ENCODE measurements at places on chromosomes 2 and 18.

- no peak for DNase-seq
Observed at GRCh38 chr18:53886058-53886457, 338.4 kb downstream of the MBD2 start.

GRCh38 chr2:241615522-241616052, 21.4 kb downstream of the THAP4 start:
- no peak for DNase-seq

GRCh38 chr2:53422979-53423378, 344.6 kb upstream of the CHAC2 start:
- DNase-seq: no peak

DNA sequence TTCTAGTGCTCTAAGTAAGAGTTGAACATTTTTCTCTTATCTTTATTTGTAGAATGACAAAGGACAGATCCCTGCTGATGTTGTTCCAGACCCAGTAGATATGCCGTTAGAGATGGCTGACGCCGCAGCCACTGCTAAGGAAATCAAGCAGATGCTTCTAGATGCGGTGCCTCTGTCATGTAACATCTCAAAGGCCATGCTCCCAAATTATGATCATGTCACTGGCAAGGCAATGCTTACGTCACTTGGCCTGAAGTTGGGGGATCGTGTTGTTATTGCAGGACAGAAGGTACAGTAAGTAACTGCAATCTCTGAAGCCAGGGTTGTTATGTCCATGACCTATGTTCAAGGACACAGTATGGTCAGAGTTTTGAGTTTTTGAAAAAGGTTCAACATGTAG, 28.4 kb downstream of the CLIP4 start:
- DNase-seq: no peak

- DNase-seq: no peak
Observed at GRCh38 chr2:160226367-160226766, 26.3 kb upstream of the ITGB6 start.

GRCh38 chr2:72155151-72155550, 7.5 kb upstream of the CYP26B1 start:
- no peak for DNase-seq

DNA sequence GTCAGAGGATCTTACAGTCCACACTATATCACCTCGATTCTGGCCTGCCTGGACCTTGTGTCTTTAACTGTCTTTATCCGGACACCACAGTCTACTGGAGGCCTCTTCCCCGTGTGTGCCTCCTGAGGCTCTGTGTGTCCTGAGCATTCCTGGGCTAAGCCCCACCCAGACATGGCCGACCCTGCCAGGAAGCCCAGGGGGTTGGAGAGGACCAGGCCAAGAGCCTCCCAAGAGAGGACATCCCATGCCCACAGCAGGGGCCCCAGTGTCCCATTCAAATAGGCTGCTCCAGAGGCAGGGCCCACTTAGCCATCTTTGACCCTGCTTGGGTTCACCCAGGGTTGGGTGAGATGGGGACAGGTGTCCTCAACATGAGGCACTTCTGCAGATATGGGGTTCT, 84.7 kb upstream of the OTOS start:
- peak; percentile 53 for DNase-seq

DNA sequence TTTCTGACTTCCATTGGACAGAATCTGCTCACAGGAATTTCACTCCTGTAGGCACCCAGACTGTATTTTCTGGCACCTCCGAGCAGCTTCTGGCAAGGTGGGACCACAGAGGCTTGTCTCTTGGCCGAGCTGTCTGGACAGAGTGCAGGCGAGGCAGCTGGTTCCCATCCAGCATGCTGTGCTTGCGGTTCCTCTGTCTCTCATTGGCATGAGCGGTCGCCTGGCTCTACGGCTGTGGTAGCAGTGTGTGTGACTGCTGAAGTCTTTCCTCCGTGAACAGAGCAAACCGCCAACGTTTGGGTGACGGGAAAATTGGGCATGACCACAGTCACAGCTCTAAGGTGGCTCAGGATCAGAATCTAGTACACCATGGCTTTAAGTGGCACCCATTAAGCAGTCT, 411.7 kb upstream of the NETO1 start:
- no peak for DNase-seq

GRCh38 chr2:236997069-236997715, 88.5 kb upstream of the COPS8 start:
- DNase-seq: no peak

GRCh38 chr2:238159071-238159539, 335 bp downstream of the ERFE start:
- DNase-seq: no peak

GRCh38 chr2:239818531-239819011, 206.6 kb downstream of the NDUFA10 start:
- no peak for DNase-seq

DNA sequence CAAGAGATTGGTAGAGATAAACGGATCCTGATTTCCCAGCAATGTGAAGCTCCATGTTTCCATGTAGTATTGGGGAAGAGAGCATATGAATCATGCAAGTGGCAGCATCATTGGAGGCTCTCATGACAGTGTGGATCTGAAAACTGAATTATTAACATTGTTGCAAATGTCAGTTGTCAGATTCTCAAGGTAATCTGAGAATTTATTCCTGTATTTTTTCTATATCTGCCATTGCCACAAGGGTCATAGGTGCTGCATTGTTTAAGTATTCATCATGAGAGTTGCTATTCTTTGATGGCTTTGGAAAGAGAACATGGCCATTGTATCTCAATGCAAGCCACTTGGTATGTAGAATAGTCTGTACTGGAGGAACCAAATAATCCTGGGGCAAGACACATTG, 1217.0 kb upstream of the ZEB2 start:
- no peak for DNase-seq

DNA sequence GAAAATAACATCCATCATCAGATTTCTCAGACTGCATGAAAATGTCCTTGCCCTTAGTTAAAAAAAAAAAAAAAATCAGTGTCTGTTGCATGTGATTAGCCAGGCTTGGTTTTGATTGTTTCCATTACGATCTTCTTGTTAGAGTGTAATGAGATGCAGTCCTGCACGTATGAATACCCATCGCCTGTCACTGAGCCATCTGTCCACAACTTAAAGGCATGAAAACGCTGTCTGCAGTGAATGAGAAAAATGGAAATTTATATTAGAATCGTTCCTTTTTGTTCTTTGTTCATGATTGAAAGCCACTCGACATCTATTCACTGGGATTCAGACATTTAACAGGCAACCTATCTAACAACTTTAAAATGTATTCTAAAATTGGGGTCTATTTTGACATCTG, 521.7 kb upstream of the SPHKAP start:
- no peak for DNase-seq

DNA sequence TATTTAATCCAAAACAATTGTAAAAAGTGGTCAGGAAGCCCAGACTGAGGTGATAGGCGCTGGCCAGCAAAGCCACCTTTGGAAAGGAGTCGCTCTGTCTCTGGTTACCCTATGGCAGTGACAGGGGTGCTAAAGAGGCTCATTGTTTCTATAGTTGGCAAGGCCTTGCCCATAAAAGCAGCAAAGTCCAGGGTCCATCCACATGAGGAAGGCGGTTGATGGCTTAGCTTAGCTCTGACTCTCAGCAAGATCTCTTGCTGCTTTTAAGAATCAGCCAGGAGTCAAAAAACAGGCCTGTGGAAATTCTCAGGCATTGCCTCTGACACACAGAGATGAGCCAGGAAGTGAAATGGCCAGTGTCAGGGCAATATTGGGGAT, 57.8 kb upstream of the CYP26B1 start:
- DNase-seq: no peak

DNA sequence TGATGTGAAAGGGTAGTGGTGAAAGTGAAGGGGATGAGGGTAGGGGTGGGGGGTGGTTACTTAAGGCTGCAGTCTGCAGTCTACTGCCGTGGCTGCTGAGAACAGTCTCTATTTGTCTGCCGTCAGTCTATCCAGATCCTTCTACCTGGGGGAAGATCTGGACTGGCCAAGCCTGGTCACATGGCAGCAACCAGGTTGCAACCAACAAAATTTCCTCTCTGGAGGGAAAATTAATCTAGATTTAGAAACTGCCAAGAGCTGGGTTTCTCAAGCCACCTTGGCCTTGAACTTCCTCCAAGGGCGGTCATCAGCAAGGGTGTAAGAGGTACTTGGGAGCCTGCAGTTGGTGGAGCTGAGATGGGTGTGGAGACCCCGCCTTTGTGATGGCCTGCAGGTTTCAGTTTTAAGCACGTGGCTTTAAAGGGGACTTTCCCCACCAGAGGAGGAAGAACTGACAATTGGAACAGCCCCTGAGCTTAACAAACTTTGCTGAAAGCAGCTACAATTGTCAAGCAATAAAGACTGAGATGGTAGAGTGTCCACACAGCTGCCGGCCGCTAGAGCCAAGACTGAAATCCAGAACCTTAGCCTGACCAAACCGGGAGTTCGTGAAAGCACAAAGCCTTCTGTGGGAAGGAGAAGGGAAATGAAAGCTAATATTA, 31.4 kb upstream of the KCMF1 start:
- no peak for DNase-seq

GRCh38 chr2:160210599-160211138, 10.6 kb upstream of the ITGB6 start:
- DNase-seq: peak; percentile 37

DNA sequence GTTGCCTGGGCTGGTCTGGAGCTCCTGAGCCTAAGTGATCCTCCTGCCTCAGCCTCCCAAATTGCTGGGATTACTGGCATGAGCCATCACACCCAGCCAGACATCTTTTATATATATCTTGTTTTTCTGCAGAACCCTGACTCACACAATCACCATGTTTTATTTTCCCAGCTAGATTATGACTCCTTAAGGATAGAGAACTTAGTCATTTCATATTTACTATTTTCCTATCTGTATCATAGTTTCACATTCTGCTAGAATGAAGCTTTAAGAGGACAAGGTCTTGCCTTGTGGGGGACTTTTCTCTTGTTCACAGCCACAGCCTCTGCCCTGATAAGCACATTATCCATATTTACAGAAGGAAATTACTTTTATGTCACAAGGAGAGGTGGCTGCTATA, 73.9 kb downstream of the LBH start:
- DNase-seq: no peak

DNA sequence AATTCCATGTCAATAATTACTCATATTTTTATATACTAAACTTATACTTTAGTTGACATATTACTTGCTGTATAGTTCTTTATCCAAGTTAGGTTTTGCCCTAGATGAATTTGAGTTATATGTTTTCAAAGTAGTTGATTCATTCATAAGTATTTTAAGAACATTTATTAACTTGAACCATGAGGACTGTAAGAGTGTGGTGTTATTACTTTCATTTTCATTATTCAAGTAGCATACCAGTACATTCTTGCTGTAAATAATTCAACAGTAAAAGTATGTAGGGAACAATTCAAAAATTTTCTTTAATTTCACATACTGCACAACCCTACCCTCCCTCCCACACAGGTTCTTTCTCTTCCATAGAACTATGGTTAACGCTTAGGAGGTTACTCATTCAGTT, 75.4 kb downstream of the ANKRD12 start:
- DNase-seq: no peak

DNA sequence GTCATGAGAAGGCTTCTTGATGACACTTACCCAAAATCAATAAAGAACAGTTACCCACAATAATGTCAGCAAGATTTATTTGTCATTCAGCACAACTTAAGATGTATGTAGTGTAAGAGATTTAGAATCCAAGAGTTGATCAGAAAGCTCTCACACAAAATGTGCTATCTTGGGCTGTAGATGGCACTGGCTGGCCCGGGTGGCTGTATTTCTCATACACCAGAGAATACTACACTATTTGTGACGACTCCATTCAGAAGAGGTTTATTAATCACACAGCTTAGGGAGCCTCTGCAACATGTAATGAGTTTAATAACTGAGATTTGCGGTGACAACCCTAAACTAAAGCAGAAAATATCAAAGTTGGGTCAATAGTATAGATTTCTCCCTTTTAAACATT, 530.4 kb upstream of the KLHL29 start:
- DNase-seq: no peak

GRCh38 chr2:241734208-241734466, 293 bp upstream of the D2HGDH start:
- DNase-seq: no peak

DNA sequence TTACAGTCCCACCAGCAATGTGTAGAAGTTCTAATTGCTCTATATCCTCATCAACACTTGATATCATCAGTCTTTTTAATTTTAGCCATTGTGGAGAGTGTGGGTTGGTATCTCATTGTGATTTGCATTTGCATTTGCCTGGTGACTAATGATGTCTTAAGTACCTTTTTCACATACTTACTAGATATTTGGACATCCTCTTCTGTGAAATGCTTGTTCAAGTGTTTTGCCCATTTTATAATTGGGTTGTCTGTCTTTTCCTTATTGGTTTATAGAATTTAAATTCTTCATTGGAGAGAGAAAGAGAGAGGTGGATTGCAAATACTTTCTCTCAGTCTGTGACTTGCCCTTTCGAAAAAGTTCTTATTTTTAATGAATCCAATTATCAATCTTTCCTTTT, 14.0 kb upstream of the PPP1CB start:
- no peak for DNase-seq

DNA sequence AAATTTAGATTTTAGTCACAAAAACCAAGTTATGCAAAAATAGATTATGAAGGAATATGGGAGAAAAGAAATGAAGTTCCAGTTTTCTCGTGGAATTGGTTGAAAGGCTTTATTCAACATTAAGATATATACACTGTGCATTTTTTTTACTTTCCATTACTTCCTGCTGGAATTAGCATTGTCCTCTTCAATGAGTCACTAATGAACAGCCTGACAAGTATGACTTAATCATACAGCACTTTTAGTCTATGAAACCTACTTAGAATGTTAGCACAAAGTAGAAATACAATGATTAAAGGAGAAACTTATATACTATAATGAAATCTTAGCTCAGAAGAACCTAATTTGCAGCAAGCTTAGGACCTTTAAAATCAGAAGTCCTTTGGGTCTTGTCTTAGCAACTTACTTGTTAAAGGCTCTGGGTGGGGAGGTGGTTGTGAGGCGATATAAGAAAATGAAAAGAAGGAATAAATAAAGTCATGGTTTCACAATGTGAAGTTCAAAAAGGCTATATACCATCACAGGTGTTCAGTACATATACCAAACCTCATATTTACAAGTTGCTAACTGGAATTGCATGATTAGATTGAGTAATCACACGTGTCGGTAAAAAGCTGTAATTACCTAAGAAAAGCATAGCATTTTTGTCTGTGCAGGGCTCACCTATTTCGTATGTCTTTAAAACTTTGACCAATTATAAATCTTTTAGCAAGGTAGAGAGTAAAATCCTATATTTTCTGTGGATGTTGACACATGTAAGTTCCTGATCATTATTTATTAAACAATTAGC, 236.8 kb downstream of the CAMKMT start:
- DNase-seq: no peak

DNA sequence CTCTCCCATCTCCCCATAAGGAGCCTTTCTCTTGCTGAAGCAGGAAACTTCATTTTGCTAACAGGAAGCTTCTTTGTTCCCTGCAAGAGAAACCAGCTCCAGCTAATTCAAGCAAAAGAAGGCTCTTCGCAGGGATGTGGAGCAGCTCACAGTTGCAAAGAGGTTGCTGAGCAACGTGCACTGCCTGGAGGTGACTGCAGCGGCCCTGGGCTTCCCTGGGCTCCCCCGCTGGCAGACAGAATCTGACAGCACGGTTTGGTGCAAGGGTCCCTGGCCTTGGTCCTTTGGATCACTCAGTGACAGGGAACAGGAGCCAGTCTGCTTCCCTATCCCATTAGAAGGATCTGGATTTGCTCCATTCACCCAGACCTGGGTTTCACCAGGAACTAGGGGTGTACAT, 25.8 kb downstream of the GPR55 start:
- DNase-seq: no peak
